ENCODE measurements at places on chromosomes 4 and X.
A peak's percentile ranks its signal among the peaks of the same experiment; 100 is the strongest.

GRCh38 chr4:72846280-72847111, 223.0 kb downstream of the COX18 start:
- no peak for DNase-seq

DNA sequence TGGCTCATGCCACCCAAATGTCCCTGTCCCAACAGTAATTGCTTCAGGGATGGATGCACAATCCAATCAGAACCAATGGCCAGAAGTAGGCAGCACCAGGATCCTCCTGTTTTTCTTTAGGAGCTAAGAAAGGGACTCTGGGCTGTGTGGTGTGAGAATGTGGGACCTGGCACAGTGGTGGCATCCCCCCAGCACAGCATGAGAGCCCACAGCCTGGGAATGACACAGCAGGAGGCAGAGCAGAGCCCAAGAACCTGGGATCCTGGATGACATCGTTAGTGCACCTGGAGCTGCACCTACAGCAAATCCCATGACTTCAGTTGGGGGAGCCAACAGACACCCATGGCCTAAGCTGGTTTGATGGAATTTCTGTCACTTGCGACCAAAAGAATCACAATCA, 70.7 kb upstream of the C4orf50 start:
- no peak for DNase-seq

DNA sequence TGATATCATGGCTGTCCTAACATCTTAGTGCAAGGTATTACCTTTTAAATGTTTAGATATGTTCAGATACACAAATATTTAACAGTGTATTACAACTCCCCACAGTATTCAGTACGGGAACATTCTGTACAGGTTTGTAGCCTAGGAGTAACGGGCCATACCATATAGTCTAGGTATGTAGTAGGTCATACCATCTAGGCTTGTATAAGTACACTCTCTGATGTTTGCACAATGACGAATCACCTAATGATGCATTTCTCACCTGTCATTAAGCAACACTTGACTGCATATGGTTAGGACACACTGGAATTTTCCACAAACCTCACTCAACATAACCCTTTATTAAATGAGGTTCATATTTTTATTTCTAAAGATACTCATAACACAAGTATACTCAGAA, 67.7 kb downstream of the THOC2 start:
- no peak for DNase-seq

GRCh38 chr4:152944666-152945320, 8.7 kb downstream of the FHDC1 start:
- no peak for DNase-seq

GRCh38 chr4:85406185-85406584, 68.8 kb upstream of the ARHGAP24 start:
- no peak for DNase-seq

DNA sequence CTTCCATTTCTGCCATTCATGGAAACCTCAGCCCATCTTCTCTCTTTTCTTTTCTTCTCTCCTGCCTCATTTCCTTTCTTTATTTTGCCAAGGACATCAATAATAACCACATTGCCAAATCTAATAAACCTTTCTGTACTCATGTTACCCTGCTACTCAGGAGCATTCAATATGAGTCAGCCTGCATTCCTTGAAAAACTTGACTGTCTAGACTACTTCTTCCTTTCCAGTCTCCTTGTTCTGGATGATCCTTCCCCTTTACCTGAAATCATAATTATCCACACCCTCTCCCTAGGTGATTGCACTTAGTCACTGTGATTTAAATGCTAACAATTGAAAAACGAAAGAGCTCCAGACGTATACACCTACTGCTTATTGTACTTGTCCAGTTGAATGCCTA, 253.2 kb upstream of the CENPE start:
- no peak for DNase-seq

DNA sequence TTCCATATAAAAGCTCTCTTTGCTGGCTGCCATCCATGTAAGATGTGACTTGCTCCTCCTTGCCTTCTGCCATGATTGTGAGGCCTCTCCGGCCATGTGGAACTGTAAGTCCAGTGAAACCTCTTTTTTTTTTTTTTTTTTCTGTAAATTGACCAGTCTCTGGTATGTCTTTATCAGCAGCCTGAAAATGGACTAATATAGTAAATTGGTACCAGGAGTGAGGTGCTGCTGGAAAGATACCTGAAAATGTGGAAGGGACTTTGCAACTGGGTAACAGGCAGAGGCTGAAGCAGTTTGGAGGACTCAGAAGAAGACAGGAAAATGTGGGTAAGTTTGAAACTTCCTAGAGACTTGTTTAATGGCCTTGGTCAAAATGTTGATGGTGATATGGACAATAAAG, 124.3 kb upstream of the AADAT start:
- DNase-seq = no peak

DNA sequence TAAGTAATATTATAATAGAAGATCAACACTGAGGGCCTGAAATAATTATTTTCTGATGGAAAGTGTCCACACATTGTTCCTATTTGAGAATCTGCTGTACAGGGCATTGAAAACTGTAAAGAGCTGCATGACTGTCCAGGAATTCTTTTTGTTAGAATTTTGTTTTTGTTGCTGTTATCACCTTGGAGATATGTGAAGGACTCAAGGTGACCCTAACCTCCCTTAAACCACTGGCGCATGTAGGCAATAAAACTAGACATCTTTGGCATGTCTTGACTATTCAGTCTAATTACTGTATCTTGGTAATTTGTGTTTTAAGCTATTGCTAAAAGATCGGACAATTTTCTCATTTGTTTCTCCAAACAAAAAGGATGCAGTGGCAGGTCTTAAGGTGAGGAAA, 55.5 kb upstream of the SMIM10 start:
- DNase-seq = no peak

DNA sequence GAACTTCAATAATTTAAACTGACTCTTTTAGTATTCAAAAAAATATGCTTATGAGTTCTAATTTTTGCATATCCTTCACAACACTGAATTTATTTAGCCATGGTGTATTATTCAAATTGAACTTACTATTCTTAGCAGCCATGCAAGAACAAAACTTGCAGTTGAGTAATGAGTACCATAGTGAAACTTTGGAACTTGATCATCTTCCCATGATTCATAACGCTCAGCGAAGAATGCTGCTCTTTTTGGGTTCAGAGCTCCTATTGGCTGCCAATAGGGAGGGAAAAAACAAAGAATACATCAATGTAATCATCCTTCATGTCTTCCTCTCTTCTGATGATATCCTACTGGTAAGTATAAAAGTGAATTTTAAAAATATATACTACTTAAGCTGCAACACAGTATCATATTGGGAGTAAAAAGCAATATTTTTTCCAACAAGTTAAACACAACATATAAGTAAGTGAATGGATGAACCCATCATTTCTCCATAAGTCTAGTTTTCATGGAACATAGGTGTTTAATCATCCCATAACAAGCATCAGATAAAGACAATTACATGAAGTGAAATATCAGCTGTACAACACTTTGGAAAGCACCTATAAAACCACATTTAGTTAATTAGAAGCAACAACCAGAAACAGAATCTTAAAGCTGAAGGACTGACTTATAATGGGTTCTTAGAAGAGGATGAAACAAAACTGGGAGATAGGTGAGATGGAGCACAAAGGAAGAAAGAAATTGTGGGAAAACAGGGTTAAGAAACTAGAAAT, 145.2 kb upstream of the MAB21L2 start:
- no peak for DNase-seq

- DNase-seq = peak; percentile 38
Measured at GRCh38 chrX:153763989-153764755, at the start of gene PLXNB3. Gene PLXNB3 (plus strand): TSS chrX:153764249. CDS start chrX:153765536, 1,287 bp downstream.

- DNase-seq = no peak
Measured at GRCh38 chr4:2261110-2261852, 628 bp downstream of the MXD4 start.

DNA sequence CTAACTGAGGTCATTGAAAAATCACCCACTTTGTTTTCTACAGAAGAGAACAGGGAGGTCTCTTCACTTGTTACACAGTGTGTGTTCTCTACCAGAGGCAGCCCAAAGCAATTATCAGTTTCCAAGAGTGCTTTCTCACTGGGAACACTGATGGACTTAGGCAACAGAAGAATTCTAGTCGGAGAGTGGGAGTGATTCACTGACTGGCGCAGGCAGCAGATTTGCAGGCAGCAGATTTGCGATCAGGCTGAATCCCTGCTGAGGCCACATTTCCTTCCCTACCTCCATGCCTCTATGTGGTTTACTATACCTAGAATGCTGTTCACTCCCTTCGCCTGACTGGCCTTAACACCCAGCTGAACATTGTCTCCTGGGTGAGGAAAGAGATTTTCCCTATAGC, 6.6 kb downstream of the OCIAD2 start:
- DNase-seq = no peak

DNA sequence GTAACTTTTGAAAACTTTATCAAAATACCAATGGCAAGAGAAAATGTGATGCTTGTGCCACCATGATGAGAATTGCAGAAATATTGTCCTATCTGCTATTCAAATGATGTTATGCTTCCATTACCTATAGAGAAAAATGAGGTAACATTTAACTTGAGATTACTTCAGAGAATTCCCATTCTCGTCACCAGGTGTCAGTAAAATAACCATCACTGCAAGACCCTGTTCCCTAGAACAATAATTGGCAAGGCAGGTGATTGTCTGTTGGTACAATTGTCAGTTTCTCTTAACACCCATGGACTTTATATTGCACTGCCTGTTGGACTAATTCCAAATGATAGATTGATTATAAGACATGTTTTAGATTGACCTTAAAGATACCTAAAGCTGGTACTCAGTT, 179.9 kb downstream of the GABRG1 start:
- no peak for DNase-seq

DNA sequence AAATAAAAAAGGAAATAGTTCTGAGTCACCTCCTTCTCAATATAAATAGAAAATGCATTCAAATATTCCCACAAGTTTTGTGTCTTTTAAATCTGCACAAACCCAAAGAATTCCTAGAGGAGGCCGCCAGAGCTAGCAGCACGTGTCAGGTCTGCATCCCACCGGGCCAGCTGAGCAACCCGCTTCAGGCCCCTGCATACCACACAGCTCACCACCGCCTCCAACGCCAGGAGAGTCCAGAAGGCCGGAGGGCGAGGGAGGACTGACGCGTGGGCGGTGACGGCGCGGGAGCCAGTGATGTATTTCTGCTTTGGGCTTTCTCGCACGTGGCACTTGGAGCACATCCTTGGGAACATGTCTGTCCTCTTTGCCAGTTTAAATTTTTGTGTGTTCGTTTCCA, 61.9 kb upstream of the CLDN34 start:
- no peak for DNase-seq

DNA sequence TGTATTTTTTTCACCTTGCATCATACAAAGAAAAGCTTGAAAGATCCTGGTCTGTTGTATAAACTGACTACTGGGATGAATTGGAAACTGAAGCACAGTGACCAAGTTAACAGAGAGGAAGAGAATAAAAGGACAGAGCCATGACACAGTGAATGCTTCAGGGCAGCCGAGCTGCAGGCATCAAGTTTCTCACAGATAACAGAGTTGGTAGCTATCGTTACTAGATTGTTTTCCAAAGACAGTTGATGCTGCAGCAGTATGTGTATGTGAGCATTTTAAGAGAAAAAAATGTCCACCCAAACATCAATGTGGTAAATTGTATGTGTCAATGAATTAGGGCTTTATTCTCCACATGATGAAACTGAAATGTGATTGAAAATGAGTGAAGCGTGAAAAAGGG, 1032.7 kb downstream of the ADGRL3 start:
- DNase-seq = no peak

DNA sequence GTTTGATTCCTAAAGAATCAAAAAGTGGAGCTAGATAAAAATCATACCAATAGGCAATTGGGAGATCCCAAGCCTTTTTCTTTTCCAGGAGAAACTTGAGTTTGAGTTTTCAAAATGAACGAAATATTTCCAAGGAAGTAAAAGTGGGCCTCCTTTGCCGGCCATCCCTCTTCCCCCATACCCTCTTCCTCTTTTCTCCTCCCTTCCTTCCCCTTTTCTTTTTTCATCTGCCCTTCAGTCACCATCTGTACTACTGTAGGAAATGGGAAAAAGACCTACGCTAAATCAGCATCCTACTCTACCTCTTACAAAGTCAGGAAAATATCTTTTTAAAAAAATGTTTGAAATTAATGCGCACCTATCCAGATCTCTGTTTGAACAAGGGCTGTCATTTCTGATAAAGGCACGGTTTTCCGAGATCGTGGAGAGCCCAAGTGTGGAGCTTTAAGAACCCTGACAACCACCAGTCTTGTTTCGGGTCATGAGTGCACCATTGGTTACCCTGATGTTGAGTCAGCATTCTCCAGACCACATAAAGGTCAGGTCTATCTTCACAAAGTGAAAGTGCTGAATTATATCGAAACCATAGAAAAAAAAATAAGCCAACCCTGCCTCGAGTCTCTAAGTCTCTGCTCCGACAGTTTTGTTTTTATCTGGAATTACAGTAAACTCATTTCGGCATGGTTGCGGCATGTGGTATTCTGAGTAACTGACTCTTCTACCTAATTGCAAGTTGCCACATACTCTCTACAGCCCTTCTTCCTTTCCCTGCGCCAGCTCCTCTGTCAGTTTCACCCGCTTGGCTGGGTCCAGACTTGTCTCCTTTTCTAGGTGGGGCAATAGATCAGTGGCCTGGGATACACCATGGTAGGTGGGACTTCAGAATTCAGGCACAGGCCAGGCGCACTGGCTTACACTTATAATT, 140.2 kb upstream of the KLF3 start:
- DNase-seq = peak; percentile 22

DNA sequence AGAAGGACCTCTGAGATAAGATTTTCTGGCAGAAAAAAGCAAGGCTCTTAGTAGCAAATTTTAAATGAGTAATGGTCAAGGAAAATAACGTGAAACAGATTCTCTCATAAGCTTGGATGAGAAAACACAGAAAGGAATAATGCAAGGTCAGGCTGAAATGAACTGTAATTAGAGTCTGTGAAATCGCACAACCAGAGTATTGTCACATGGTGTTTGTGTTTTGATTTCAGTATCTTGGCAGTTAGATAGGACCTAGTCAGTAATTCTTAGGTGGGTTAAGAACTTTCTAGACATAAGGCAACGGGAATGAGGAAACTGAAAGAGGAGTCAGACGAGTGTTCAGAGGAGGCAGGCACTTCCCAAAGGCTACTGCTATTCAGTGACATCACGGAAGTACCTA, 34.6 kb downstream of the LIMCH1 start:
- no peak for DNase-seq

DNA sequence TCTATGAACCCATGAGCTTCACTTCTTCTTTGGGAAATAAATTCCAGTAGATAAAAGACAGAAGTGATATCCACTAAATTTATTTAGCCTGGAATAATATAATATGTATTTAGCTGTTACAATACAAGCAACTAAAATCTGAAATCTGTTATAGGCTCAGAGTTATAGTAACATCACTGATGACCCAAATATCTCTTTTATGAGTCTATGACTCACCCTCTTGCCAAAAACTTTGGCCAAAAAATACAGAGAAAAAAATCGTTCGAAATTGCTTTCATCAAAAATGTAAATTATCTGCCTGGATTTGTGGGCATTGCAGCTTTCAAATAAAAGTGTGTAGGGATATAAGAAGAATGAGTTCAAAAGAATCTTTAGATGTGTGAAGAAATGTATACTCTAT, 89.4 kb upstream of the DKK2 start:
- DNase-seq = no peak

GRCh38 chr4:150329373-150329772, 251.1 kb downstream of the DCLK2 start:
- no peak for DNase-seq

GRCh38 chr4:182277377-182277776, 34.2 kb downstream of the TENM3 start:
- DNase-seq = no peak
